ENCODE measurements at places on chromosomes 1 and 21.

DNA sequence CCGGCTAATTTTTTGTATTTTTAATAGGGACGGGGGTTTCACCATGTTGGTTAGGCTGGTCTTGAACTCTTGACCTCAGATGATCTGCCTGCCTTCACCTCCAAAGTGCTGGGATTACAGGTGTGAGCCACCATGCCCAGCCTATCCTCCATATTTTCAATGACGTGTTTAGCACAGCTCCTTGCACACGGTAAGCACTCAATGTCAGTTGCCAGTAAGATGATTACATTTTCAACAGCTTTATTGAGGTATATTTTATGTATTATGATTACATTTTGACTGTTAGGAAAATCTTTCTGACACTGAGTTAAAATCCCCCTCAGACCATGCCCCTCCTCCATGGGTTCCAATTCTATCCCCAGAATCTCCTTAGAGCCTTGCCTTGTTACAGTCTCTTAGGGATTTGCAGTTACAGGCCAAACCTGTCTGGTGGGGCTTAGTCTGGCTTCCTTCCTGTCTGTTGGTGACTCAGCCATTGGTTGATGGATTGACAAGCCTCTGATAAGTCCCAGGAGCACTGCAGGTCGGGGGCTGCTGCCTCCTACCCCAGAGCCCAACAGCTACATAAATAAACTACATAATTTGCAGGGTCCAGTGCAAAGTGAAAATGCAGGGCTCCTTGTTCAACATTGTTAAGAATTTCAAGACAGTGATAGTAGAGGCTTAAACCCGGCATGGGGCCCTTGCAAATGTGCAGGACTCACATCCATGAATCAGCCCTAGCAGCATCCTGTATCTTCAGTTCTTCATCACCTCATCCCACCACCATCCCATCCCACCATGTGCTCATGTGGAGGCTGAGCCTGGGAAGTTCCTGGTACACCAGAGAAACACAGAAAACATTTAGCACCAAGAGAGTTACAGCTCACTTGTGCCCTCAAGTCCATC, 23.4 kb downstream of the COA7 start:
- DNase-seq = no peak

- no peak for DNase-seq
Observed at GRCh38 chr1:106875622-106876021, 180.9 kb upstream of the PRMT6 start.

DNA sequence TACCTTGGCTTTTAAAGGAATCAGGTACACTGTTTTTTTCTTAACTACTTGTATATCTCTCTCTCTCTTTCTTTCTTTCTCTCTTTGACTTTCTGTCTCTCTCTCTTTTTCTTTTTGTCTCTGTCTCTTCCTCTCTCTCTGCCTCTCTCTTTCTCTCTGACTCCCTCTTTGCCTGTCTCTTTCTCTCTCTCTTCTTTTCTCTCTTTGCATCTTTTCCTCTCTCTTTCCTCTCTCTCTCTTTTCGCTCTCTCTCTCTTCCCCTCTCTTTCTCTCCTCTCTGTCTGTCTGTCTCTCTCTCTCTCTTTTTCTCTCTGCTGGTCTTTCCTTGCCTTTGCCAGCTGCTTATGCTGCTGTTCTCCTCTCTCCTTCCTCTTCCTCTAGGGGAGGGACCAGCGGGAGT, 143.2 kb downstream of the TRIM33 start:
- DNase-seq = no peak

DNA sequence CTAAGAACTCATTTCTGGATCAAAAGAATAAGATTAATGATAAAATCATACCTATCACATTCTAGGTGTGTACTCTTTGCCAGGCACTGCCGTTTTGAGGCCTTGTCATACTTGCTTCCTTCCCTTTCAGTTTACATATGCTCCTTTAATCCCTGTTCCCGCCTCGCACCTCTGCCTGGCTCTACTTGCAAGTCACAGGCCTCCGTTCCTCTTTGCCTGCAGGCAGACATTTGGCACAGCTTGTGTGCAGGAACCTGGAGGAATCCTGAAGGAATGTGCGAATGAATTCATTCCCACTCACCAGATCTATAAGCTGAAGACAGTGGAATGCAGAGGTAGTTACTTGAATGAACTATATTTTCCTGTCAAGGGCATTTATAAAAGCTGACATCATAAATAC, 13.8 kb downstream of the WLS start:
- DNase-seq = no peak

DNA sequence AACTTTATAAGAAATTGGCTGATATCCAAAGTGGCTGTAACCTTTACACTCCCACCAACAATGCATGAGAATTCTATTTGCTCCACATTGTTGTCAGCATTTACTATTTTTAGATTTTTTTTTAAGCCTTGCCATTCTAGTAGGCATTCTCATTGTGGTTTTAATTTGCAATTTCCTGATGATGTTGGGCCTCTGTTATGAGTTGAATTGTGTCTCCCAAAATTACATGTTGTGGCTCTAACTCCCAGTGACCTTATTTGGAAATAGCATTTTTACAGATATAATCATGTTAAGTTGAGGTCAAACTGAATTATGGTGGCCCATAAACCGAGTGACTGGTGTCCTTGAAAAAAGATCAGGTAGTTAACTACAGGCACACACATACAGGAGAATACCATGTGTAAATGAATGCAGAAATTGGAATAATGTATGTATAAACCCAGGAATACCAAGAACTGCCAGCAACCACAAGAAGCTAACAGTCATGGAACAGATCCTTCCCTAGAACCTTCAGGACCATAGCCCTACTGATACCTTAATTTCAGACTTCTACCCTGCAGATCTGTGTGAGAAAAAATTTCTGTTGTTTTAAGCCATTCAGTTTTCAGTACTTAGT, 348.8 kb upstream of the DAB1 start:
- DNase-seq = no peak

- DNase-seq = no peak
Observed at GRCh38 chr1:12610305-12610935, 7.6 kb downstream of the DHRS3 start.

GRCh38 chr1:6137758-6138157, 42.4 kb downstream of the CHD5 start:
- DNase-seq = no peak

DNA sequence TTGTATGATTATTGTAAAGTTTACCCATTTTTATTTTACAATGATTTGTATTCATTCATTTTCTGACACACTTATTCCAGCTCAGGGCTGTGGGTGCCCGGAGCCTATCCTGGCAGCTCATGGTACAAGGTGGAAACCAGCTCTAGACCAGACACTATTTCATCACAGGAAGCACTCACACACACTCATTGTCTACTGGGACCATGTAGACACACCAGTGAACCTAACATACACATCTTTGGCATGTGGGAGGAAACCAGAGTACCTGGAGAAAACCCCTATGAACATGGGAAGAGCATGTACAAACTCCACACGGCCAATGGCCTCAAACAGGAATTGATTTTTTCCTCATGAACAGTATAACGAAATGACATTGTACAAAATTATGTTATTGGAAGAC, 2.4 kb downstream of the DTL start:
- DNase-seq = no peak

DNA sequence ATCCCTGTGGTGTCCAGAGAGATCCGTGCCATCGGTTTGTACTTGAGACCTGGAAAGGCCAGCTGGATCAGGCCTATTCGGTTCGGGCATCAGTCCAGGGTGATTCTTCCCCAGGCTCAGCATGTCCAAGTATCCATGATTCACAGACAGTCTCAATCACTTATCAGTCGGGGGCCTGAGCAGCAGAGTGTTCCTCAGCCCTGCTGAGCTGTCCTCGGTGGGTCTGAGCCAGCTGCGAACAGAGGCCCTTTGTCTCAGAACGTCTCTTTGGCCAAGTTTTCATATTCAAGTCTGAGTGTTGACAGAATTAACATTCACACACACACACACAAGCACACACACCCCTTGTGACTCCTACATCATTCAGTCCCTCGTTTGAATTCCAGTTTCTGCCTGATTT, 33.4 kb upstream of the OSBPL9 start:
- no peak for DNase-seq
